ENCODE measurements at places on chromosomes 3 and 15.
A peak's percentile ranks its signal among the peaks of the same experiment; 100 is the strongest.

DNA sequence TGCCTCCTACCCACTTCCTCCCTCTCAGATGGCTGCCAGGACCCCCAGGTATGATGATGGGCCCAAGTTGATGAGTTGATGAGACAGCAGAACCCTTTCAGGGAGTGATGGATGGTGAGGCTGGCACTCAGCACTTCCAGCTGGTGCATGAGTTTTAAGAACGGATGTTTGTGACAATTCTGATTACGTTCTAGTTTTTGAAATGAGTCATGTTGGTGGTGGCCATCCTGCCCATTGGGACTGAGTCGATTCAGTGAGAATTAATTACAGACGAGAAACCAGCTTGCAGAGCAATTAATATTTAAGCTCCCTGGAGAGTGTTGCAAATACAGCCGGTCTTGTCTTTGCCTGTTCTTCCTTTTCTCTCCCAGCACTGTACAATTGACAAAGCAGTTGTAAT lies 56.9 kb upstream of the NR2C2 start:
- DNase-seq, result no peak

DNA sequence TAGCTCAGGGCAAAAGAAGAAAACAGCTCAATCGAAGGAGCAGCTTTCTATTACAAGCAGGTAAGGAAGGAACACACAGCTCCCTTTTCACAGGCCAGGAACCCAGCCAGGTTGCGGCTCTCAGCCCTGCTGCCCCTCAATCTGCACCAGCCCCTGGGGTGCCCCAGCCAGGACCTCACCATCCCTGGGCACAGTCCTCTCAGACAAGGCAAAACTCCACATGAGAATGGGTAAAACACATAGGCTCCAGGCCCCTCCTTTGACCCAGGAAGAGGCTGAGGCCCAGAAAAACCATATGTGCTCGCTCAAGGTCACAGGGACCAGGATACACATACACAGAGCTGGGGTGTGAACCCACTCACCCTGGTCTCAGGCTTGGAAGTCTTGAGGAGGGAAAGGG lies 178.7 kb upstream of the TLE3 start:
- no peak for DNase-seq

GRCh38 chr15:65948383-65948782 lies 79.1 kb downstream of the RAB11A start:
- DNase-seq, result no peak

- DNase-seq, result no peak
Observed at GRCh38 chr3:66885326-66886000, 112.6 kb upstream of the KBTBD8 start.

- DNase-seq, result no peak
Observed at GRCh38 chr15:43916326-43916660, 89.5 kb downstream of the WDR76 start.

- no peak for DNase-seq
Observed at GRCh38 chr3:166785876-166786275, 594.2 kb downstream of the ZBBX start.

GRCh38 chr3:180267202-180267843 lies 230.6 kb upstream of the PEX5L start:
- DNase-seq, result no peak

DNA sequence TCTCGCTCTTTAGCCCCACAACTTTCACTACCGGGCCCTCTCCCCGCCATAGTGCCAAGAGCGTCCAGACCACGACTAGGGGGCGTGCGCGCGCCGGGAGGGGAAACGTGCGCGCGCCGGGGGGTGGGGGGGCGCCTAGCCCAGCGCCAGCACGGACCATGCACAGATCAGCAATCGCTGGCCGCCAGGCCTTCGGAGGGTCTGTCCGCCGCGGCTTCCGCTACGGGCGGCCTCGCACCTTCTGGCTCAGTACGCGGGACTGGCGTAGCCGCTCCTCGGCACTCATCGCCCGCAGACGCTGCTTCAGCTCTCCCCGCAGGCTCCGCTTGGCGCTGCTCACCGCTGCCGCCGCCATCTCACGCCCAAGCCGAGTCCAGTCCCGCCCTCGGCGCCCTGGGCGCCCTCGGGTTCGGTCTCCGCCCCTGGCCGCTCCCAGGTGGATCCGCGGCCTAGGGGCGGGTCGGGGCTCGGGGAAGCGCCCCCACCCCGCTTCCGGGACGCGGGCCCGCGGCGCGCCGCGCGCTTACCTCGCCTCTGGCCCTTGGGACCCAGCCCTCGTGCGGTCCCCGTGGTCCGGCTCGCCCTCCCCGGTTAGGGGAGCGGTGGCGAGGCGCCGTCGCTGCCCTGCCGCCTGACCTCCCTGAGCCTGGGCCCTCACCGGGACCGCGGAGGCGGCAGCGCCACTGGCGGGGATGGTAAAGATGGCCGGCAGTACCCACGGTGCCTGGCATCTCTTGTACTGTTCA lies at the start of gene MTHFS:
MTHFS (minus strand) TSS at position 381 of the 746 bp plus-strand sequence; CDS start at position 355, 26 bp downstream.
- DNase-seq, result peak; percentile 38

GRCh38 chr3:106929081-106929480 lies 448.2 kb upstream of the CCDC54 start:
- DNase-seq, result no peak

DNA sequence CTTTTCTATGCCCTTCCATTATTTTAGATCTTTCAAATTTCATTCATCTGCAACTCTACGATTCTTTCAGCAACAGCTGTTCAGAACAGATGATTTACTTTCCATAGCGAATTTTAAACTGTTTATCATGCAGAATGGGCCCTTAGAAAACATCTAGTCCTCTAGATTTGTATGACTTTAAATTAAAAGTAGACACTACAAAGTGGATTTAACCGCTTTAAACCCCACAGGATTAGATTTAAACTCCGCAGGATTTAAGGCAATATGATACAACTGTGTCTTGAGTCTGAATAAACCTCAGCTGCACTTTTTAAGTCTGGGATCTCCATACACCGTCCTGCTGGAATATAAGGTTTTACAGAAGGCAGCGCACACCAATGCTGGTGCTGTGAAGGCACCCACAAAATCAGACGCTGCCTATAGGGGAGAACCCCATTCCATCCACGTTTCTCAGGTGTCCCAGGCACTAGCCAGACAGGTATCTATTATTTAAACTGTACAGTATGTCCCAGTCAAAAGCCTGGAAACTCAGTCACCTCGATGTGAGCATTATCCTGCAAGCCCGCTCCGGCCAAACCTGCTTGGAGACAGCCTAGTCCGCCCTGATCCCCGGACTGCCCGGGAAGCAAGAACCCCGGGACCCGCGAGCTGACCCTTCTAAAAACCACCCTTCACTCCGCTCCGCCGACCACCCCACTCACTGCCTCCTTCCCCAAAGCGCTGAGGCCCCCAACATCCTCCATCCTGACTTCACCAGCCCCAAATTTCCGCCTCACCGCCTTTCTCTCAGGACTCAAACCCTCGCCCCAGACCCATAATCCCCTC lies 768 bp downstream of the ANO10 start:
- no peak for DNase-seq

GRCh38 chr15:94263341-94264273 lies 32.2 kb downstream of the MCTP2 start:
- DNase-seq, result no peak

- no peak for DNase-seq
Observed at GRCh38 chr15:101495334-101496197, 6.1 kb upstream of the PCSK6 start.

GRCh38 chr15:78088773-78089080 lies 3.6 kb upstream of the SH2D7 start:
- no peak for DNase-seq

GRCh38 chr15:89293012-89293411 lies 41.6 kb downstream of the POLG start:
- no peak for DNase-seq

GRCh38 chr15:31100738-31101137 lies 787 bp downstream of the TRPM1 start:
- no peak for DNase-seq

GRCh38 chr3:177764377-177764912 lies 567.2 kb upstream of the TBL1XR1 start:
- no peak for DNase-seq

DNA sequence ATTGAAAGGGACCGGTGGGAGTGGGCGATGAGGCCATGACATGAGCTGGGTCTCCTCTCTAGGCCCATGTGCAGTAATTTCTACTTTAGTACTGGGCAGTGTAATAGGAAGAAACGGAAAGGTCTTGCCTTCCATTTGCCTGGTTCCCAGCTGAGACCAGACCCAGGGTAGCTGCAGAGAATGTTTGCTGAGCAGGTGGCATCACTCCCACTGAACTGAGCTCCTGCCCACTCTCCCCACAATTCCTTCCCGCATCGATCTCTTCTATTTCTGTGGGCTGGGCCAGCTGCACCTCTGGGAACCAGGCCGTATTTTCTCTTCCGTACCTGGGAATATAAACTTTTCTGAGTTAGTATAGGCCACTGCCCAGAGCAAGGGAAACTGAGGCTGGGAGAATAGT lies 15.8 kb downstream of the ESYT3 start:
- DNase-seq, result no peak

Data from stimulated activated CD4-positive, alpha-beta T cell treated with anti-CD3 and anti-CD28 coated beads, Interleukin-1b, Interleukin-23, amount 100 ng/mL, for 24 hours (primary cell).